ENCODE measurements at places on chromosomes 5 and 9.

DNA sequence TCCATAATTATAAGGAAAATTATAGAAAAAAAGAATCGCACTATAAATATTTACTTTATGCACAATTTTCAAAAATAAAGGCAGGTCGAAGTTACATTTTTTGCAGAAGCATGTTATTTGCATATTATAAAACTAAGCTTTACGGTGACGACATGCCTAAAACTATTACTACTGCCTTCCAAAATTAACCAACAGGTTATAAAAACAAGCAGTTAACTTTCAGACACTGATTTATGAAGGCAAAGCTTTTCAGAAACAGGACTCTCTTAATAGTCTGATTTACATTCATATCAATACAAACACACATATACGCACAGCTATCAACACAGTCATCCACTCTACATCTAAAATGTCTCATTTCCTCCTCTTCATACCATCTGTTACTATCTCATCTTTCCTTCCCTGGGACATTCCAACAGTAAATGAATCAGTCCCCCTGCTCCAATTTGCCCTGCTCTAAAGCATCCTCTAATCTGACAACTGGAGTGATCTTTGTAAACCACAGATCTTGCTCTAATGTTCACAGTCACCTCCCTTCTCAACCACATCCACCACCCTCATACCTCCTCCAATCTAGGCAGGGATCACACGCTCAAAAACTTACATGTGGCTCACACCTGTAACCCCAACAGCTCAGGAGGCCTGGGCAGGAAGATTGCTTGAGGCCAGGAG lies 21.6 kb downstream of the FBXW11 start:
- no peak for DNase-seq

GRCh38 chr5:143544606-143545005 lies 141.1 kb upstream of the NR3C1 start:
- DNase-seq = no peak

- DNase-seq = peak; percentile 8
Measured at GRCh38 chr9:108551030-108551841, 304.6 kb downstream of the ACTL7B start.

DNA sequence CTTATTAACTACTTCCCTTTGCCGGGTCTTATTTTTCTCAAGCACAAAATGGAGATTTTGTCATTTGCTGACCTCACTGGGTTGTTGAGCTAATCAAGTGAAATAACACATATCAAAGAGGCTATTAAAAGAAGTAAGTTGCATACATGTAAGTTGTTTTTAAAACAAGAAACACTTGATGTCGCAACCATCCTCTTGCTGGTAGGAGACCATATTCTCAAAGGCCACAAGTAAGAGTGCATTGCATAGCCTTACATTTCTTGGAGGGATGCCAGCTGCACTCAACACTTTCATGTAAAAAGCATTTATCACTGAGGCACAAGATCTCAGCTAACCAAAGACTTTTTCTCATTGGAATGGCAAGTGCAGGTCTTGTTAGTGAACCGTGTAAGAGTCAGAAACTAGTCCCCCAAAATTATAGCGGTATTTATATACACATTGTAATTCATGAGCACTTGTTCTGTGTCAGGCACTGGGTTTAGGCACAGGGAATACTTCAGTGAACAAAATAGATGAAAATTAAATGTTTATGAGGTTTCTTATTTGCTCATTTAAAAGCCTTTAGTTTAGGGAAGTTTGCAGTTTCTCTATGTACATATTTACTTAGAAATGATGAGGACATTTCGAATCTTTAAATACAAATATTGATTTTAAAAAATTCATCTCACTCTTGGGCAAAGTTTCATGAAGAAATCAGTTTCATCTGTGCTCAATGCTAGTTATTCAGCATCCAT lies 72.0 kb downstream of the ZFAND5 start:
- no peak for DNase-seq

- DNase-seq = no peak
Measured at GRCh38 chr5:163473635-163474243, 13.3 kb downstream of the HMMR start.

DNA sequence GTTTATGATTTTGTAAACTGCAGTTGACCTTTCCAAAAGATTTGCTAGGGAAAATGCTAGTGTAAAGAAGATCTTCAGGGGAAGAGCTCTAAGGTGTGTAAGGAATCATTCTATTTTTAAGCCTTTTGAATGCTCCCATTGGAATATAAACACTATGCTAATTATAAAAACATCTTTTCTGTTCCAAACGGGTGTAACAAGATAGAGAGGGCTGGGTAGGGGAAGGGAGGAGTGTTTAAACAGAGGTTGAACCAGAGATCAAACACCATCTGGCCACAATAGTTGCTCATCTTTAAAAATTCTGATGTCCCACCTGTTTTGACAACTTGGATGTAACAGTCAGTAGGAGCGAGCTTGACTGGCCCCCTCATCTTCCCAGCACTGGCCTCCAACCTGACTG lies 38.4 kb downstream of the ZNF618 start:
- no peak for DNase-seq

DNA sequence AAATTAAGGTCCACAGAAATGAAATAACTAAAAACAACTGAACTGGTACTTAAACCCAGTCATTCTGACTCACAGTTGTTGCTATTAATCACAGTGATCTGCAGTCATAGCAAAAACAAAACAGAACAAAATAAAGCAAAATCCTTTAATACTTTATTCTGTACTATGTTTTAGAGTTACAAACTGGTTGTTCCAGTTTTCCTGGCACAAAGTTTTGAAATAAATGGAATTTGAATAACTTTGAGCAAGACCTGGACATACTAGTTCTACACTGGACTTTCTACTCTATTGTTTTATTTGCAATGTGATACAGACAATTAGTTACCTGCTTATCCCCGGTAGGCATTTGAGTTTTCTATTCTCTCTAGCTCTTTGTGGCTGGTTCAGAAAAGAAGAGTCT lies 147.9 kb downstream of the DMRT2 start:
- peak; percentile 3 for DNase-seq

GRCh38 chr5:42495914-42496313 lies 72.7 kb downstream of the GHR start:
- no peak for DNase-seq

GRCh38 chr9:109730228-109730627 lies 49.8 kb upstream of the PALM2AKAP2 start:
- no peak for DNase-seq

DNA sequence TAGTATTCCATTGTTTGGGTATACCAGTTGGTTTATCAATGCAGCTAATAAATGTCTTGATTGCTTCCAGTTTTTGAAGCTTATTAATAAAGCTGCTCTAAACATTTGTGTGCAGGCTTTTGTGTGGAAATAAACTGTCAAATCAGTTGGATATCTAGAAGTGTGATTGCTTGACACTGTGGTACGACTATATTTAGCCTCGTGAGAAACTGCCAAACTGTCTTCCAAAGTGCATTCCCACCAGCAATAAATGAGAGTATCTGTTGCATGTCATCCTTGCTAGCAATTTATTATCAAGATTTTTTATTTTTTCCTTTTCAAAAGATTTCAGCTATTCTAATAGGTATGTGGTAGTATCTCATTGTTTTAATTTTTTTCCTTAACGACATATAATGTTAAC lies 37.5 kb downstream of the NMUR2 start:
- DNase-seq = no peak

GRCh38 chr5:59385700-59386099 lies 507.8 kb downstream of the PDE4D start:
- no peak for DNase-seq

DNA sequence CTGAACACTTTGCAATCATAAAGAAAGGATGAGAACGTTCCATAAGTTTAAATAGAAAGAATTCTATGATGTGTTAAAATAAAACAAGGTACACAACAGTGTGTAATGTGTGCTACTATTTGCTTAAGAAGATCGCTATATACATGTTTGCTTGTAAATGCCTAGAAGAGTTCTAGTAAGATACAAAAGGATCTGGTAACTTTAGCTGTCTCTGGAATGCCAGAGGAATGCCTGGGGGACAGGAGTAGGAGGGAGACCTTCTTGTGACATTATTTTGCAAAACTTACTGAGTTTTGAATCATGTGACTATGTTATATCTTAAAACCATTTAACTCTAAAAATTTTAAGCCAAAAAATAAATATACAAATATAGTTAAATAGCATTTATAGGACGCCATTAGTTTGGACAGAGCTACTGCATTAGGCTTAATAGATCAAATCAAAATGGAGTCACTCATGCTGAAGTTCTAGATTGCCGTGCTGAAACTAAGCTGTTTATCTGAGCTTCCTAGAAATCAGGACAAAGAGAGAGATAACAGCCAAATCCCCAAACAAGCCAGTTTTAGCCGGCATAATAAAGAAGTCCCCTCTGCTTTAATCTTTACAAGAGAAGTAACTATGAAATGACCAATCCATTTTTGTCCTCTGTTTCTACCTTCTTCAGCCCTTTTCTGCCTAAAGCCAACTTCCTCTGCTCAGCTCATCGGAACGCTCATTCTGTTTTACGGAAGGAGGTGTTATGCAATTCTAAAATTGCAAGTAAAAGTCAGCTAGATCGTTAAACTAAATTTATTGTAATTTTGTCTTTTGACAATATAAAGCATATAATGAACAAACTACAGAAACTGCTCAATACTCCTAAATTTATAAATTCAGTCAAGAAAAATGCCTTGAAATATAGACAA lies 44.8 kb downstream of the LIX1 start:
- DNase-seq = no peak

DNA sequence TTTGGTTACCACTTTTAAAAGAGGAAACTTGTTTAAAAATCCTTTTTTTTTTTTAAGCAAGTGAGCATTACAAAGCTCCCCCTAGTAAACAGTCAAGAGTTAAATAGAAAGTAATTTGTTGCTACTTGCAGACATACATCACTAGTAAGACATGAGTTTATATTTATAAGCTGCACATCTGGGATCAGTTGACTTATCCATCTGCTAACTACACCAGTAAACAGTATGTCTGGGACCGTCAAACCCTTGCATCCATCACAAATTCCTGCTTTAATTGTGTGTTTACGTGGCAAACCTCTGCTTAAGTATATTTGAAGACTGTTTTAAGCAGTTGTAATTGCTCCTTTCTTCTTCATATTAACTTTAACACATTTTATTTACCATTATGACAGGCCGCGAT lies 146.8 kb downstream of the EBF1 start:
- DNase-seq = no peak
